ENCODE measurements at places on chromosomes 5 and 9. TPM values are rescaled to one million over a fixed set of nuclear protein-coding genes. Genes with fewer than 3 reads are reported as not detected.

DNA sequence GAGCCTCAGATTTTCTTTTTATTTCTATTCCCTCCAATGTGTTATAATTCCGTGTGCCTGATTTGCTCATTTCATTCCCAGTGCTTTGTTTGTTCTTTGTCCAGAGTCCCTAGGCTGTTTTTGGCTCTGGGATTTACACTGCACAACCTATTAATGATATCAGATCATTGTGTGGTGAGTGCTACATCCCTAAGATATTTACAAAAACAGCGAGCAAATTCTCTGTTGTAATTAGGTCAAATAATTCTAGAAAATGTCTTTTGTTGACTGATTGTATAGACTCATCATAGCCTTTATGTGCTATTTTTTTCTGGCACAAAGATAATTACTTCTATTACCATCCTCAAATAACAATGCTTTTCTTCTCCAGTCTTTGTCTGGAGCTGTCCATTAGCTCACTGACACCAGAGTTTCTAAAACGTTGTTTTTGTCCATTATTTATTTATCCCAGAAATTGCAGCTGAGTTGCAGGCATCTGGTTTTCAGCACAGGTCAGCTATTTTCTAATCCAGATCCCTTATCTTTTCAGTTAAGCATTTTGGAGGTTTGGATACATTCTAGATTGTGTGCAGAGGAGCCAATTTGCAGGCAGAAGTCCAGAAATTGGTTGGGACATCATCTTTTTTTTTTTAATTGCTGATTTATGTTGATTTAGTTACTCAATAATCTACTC is 379.9 kb upstream of the DMAC1 start:
- DNase-seq, result no peak

GRCh38 chr5:115810761-115811160 is 5.7 kb downstream of the CDO1 start:
- no peak for DNase-seq

- peak; percentile 61 for DNase-seq
Observed at GRCh38 chr5:38780945-38781344, 64.9 kb upstream of the OSMR start.

DNA sequence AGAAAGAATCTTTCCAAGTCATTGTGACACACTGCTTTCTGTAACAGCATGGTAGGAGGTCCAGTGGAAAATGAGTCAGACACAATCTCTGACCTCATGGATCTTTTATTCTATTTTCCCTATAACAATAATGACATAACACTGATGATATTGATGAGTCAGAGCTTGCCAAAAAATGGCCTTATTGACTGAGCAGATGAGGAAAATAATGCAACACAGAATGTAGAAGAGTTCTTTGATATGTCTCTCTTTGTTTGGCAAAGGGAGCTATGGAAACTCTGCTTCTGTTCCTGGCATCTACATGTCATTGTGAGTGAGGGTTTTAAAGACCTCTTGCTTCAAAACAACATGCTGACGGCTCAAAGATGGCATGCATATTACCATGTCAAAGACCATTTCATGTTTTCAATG is 443.1 kb upstream of the ZNF608 start:
- peak; percentile 46 for DNase-seq

DNA sequence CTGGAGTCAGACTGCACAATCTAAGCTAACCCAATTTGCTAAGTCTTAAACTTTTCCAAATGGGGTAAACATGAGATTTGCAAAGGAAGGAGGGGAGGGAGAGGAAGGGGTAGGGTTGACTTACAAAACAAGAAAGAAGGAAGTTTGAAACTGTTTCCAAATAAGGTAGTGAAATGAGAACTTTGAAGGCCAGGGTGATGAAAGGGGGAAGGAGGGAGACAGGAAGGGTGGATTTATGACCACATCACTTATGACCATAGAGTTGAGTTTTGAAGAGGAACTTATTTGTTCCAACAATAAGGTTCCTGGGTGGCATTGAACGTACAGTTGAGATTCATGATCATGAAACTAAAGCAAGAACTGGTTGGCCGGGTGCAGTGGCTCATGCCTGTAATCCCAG is 72.5 kb upstream of the DAPK1 start:
- no peak for DNase-seq

DNA sequence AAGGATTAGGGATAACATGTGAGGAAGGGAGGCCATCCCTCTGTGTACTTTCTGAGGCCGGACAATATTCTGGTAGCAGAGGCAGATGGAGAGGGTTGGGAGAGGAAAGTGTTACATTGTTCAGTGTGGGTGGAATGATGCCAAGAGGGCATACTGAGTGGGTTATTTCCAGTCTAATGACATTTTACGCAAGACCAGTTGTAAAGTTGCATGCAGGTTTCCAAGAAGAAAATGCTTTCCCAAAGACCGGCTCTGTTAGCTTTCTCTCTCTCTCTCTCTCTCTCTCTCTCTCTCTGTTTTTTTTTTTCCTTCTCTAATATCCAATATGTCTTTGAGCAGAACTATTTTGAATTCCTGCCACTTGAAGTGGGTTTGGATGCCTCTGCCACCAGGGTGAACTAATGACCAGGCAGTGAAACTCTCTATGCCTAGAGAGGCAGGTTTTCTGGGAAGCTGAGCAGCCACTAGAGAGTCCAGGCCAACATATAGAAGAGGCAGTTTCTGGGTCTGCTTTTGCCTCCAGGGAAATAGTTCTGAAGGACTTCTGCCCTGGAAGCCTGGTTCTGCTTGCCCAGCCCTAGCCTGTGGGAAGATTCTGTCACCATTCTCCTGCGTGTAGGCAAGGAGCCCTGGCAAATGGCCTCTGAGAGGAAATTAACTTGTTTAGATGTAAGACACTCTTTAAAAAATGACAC is 24.4 kb upstream of the ZNF366 start:
- DNase-seq, result peak; percentile 91

- no peak for DNase-seq
Observed at GRCh38 chr5:180353048-180353979, at the start of gene GFPT2. TSS of gene GFPT2 (minus strand) at chr5:180353336. CDS start at chr5:180353217, 119 bp downstream.

DNA sequence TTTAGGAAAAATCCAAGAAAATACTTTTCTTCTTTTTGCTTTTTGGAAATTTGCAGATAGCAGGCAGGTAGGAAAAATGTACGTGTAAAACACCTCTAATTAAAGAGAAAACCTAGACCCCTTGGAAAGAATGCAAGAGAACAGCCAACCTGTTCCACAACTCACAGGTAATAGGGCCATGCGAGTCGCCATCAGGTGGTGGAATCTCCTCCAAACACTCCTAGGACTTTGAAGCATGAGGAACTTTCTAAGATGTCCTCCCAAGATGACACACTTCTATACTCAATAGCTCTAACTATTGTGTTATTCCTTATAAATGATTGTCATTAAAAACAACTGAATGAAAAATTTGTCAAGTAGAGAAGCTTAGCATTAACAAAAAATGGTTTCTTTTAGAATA is 174.0 kb downstream of the TMC1 start:
- no peak for DNase-seq

- DNase-seq, result no peak
Observed at GRCh38 chr5:176631383-176632200, 1.1 kb downstream of the EIF4E1B start.

DNA sequence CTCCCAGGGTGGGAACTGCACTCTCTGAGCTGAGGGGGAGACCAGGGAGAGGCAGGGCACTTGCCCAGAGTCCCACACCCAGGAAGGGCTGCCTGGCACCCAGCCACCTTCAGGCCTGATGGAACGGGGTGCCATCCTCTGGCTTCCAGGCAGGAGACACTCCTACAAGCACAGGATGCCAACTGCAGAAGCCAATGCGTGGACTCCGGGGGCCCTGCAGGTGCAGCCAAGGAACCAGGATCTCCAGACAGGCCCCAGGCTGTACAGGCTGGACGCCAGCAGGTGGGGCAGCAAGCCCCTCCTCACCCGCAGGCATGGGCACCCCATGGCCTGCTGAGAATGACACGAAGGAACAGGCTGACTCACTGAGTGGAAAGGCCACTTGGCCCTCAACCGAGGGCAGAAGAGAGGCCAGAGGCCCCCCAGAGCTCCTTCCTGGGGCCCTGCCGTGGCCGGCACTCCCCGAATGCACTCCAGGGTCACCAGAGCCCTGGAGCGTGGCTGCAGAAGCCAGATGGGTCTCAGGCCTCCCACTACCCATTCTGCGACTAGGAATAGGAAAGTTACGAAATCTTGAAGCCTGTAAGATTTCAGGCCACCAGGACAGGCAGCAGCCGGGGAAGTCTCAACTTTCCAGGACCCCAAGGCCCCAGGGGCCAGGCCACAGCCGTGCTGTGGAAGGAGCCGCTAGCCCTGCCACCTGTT is 15.7 kb downstream of the NACC2 start:
- no peak for DNase-seq

GRCh38 chr5:157193699-157194424 is 13.2 kb downstream of the ITK start:
- DNase-seq, result no peak

DNA sequence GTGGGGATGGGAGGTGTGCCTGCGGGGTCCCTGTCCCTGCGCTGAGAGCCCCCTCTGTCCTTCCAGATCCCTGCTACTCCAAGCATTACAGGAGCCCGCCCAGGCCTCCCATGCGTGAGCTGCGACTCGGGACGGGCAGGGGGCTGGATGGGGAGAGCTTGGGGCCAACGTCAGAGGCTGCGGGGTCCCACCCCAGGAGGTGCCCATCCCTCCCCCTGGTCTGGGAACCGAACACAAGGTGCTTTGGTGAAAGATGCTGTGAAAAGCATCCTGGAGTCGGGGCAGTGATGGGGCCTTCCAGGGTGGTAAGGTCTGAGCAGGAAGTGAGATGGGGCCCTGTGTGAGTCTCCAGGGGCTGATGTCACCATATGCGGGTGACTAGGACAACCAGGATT is 2.7 kb downstream of the LCN9 start:
- DNase-seq, result no peak

DNA sequence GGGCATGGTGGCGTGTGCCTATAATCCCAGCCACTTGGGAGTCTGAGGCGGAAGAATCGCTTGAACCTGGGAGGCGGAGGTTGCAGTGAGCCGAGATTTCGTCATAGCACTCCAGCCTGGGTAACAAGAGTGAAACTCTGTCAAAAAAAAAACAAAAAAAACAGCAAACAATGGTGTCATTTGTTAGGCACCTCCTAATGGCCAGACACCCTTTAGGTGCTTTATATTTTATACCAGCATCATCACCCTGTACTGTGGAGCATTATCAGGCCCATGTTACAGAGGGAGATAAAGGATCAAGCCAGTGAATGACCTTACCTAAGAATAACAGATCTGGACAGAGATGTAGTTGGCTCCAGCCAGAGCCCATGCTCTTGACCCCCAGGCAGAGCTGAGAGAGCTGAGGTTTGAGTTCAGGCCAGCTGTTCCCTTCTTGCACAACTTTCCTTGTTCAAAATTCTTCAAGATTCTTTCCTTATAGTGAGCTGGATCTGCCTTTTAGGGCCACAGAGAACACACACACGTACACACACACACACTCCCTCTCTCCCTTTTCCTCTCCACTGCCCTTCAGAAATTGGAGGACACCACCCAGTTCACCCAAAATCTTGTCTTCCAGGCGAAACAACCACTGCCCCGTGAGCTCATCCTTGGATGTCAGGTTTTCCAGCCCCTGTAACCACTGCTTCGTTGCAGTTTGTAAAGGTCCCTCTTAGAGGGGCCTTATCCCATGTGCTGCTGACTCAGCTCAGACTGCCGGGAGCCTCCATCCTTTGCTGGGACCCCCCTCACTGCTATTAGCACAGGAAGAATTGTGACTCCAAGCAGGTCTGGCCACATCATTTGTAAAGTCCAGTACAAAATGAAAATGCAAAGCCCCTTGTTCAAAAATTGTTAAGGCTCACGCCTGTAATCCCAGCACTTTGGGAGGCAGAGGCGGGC is 10.4 kb upstream of the PTGES start:
- peak; percentile 65 for DNase-seq

DNA sequence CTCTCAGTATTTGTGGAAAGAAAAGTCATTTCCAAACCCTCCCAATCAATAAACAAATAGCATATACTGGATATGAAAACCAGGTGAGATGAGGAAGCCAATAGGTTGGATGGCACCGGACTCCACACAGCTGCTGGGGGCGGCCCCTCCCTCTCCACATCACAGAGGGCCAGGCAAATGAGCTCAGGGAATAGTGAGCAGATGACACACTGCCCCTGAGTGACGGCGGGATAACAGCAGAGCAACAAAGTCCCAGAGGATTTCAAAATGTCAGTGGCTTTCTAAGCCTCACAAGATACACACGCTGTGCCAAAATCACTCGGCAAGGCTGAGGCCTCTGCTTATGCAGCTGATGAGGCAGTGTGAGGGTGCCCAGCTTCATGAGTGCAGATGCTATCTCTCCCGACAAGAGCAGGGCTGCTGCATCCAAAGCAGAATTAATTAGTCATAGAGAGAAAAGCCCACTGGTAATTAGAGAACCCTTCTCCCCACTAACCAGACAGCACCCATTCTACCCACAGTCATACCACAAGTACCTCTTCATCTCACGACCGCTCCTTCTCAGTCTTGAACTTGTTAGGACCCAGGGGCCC is 235.0 kb upstream of the NFIL3 start:
- no peak for DNase-seq

DNA sequence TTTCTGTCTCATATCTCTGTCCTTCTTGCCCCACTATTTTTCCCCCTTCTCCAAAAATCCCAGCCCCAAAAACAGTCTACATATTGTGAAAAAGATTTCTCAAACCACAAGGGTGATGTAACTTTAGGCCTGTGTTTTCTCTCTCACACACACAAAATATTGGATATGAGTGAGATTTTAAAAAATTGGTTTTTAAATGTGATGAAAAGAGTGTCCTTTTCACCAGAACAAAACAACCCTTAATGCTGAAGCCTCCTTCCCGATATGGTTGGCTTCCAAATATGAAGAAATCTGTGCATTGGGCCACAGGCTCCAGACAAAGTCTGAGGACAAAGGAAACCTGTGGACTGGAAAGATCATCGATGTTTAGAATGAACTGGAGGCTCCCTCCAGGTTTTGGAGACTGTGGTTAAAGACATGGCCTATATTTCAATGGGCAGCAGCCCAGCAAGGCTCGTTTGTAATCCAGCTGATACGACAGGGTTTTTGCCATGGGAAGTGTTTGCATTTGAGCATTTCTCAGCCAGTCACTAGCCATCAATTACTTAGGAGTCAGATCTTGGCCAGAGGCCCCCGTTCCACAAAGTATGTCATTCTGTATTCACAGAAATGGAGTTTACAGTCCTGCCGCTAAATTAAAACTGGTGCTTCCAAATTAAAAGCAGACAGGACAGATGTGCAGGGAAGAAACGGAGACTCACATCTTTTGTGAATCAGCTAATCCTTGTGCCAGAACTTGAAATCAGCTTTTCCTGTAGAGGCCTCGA is 546.3 kb downstream of the EBF1 start:
- DNase-seq, result no peak

- DNase-seq, result peak; percentile 59
Observed at GRCh38 chr9:132800038-132800648, 77.9 kb downstream of the AK8 start.

GRCh38 chr9:123329329-123329955 is 26.6 kb upstream of the CRB2 start:
- DNase-seq, result peak; percentile 31

Gene SLC6A19
- total RNA-seq, result not detected

Gene SEMA6A
- total RNA-seq, result 1.0 TPM

Gene SEMA5A
- total RNA-seq, result 13.7 TPM

Gene HRCT1
- 0.45 TPM for total RNA-seq

Gene NIPSNAP3A
- 69.3 TPM for total RNA-seq

Gene AJM1
- 1.8 TPM for total RNA-seq

Gene CCL19
- not detected for total RNA-seq

Gene GABRA1
- total RNA-seq, result not detected

Gene SLC25A25
- 12.3 TPM for total RNA-seq
